ENCODE measurements at places on chromosomes 1 and 21. TPM values are rescaled to one million over a fixed set of nuclear protein-coding genes. Genes with fewer than 3 reads are reported as not detected.

Gene FNDC5
- 9.6 TPM for total RNA-seq

Gene KIF26B
- total RNA-seq: 1.2 TPM

- H3K4me1 ChIP-seq: no peaks in the 10 kb centered on the region
- no peak overlapping the region for H3K27ac ChIP-seq
- no peaks in the 10 kb centered on the region for H3K36me3 ChIP-seq
- DNase-seq: no peak
Measured at GRCh38 chr1:2505461-2505994, 20.9 kb downstream of the PANK4 start.

DNA sequence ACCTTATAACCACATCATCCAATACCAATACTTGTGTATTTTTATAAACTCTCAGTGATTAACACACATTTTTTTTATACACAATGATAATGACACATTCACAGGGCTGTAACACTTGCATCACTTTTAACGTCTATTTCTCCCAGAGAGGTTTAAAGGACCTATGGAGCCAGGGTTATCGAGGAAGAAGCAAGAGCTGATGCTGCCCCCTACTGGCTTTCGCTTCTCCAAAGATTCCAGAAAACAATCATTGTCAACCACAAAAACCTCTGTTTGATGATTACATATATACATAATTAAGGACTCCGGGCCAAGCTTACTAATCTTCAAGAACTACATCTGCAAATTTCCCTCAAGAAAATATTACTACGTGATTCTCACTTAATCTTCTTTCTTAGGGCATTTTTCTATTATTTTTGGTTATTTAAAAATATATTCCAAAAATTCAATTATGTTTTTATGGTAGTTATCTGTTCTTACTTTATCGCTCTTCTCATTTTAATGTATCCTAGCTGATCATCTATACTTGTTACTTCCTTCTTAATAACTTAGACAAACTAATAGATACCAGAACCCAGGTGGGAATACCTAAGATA lies 214.5 kb downstream of the VAV3 start:
- H3K27me3 ChIP-seq: no peaks in the 10 kb centered on the region
- H3K36me3 ChIP-seq: no peaks in the 10 kb centered on the region
- no peak overlapping the region for H3K27ac ChIP-seq
- DNase-seq: peak; percentile 82

GRCh38 chr21:44352253-44352860 lies 1.1 kb upstream of the TRPM2 start:
- no peak for DNase-seq
- no peaks in the 10 kb centered on the region for H3K27me3 ChIP-seq
- H3K4me1 ChIP-seq: no peaks in the 10 kb centered on the region
- H3K36me3 ChIP-seq: no peaks in the 10 kb centered on the region
- no peak overlapping the region for H3K4me3 ChIP-seq
